CD4-positive, alpha-beta T cell treated with Interleukin-15 for 4 hours (primary cell): ENCODE measurements at places on chromosomes 1 and 21.

- no peak for DNase-seq
Measured at GRCh38 chr1:191984856-191985255, 173.4 kb upstream of the RGS18 start.

DNA sequence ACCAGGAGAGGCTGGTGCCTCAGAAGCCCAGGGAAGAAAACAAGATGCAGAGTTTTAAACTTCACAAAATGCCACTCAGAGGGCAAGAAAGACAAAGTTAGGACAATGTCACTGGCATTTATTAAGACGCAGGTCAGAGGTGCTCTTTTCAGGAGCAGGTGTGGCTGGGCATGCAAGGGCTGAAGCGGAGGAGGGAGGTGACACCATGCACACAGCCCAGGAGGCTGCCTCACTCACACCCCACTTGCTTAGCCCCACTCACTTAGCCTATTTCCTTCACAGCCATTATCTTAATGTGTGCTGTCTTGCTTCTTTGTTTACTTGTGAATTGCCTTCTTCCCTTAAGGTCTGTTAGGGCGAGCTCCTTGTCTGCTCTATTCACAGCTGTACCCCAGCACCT, 17.2 kb downstream of the HIVEP3 start:
- no peak for DNase-seq

- DNase-seq: no peak
Measured at GRCh38 chr1:85692730-85693314, 15.4 kb downstream of the ZNHIT6 start.

DNA sequence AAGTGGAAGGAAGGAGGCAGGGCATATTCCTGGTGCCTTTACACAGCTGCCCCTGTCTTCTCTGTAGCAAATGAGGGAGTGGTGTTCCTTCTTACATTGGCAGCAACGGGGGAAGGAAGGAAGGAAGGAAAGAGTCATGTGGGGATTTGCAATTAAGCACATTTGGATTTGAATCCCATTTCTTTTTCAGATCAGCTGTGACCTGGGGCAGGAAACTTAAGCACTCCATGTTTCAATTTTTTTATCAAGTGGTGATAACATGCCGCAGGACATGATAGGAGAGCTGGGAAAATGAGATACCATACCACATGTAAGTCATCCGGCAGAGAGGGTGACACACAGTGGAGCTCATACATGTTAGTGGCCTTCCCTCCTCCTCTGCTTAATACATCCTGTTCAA, 186.8 kb downstream of the APP start:
- DNase-seq: no peak

- no peak for DNase-seq
Measured at GRCh38 chr1:27591622-27592021, 12.3 kb downstream of the AHDC1 start.

DNA sequence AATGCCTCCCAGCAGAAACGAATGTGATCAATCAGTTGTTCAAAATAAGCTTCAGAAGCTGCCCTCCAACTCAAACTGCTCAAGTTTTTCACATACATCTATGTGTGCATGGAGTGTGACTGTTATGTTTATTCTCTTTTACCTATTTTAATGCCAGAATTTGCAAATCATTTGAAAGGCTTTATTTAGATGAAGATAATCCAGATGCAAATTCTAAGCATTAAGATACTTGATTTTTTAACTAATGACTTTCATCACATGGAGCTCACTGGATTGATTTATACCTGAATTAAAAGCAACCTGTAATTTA, 69.5 kb downstream of the PLD5 start:
- no peak for DNase-seq

DNA sequence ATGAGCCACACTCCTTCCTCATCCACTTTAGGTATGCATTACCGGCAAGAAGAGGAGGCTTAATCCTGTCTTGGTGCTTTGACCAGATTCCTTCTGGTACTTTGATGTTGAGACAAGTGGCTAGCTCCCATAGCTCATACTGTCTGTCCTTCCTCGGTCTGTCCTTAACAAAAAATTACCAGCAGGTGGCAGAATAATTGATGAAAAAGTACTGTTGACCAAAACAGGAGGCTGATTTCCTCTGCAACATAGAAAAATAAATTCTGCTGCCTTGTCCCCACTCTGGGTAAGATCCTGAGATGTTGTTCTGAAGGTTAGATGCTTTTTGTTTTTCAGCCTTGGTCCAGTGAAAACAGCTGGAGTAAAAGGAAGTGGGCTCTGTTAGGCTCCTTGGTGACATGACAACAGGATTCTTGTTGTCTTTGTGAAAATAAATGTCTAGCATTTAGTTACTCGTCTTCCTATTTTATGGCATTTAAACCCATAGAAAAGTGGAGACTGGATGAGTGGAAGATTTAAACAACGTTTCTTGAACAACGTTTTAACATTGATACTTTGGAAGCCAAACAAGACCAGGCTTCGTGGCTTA, 11.2 kb upstream of the HJV start:
- peak; percentile 62 for DNase-seq

GRCh38 chr1:32474954-32475353, 10.1 kb downstream of the ZBTB8B start:
- DNase-seq: no peak

- DNase-seq: no peak
Measured at GRCh38 chr1:227759341-227760300, 24.4 kb downstream of the SNAP47 start.

- DNase-seq: no peak
Measured at GRCh38 chr1:5739561-5740078, 252.6 kb downstream of the NPHP4 start.

DNA sequence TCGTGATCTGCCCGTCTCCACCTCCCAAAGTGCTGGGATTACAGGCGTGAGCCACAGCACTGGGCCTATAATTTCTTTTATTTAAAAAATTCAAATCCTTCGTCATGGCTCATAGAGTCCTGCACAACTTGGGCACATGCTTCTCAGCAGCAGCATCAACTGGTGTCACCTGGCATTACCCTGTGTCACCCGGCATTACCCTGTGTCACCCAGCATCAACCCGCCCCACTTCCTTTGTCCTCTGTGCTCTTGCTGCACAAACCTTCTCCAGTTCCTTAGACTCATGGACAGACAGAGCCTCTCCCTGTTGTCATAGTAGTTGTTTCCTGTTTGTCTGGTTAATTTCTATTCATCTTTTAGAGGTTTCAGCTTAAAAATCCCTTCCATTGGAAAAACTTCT, 121.2 kb upstream of the SERBP1 start:
- DNase-seq: no peak

- no peak for DNase-seq
Measured at GRCh38 chr1:162329826-162330225, 46.8 kb downstream of the SPATA46 start.

DNA sequence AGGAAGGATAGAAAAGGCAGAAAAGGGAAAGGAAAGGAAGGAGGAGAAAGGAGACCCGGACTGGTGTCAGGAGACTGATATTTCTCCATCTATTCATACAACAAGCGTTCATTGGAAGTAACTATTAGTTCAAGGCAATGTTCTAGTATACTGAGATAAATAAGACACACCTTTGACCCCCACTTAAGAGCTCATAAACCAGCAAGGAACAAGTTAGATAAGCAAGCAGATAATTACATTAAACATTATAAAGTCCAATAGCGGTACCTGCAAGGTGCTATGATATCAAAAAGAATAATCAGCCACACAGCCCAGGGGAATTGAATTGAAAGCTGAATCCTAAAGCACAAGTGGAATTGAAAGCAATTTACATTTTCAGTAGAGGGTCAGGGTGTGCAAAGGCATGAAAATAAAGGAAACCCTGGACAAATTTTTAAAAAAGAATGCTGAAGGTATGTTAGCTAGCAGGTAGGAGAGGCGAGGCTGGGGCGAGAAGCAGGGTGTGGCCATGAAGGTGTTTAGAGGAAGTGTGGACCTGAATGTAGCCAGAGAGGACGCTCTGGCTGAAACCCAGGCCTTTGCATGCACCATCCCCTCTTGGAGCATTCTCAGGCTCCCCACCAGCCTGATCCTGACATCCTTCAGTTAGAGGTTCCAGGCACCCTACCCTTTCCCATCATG, 200.0 kb downstream of the SETD4 start:
- DNase-seq: no peak

DNA sequence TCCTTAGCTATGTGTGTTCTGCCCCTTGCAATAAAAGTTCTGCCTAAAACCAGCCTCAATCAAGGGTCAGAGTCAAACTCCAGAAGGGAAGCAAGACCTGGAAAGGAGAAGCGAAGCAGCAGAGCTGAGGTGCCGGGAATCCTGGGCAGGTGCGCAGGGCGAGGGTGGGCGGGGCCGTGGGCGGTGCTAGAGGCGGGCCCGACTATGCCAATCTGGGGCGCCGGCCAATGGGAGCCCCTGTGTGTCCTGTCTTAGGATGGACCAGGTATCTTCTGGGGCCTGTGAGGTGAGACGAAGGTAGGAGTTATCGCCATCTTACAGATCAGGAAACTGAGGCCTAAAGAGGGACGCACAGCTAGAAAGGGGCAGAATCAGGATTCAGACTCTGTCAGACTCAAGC, 120.3 kb downstream of the PTPRU start:
- DNase-seq: no peak

DNA sequence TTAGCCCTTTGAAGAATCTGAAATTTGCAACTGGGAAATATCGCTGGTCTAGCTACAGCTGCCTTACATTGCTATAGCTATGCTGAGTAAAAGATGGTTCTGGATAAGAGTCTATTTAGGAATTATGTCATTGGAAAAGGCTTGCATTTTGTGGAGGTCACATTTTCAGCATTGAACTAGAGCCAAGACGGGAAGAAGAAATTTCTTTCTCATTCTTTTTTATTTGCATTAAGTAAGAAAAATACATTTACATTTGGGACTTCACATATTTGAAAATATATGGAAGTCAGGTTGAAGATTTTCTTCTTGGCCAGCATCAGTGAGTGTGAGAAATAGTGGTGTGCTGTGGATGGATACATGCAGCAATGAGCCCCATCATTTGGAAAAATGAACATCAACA, 291.6 kb downstream of the PTBP2 start:
- DNase-seq: no peak

- no peak for DNase-seq
Measured at GRCh38 chr1:114248162-114248561, 94.5 kb upstream of the SYT6 start.

DNA sequence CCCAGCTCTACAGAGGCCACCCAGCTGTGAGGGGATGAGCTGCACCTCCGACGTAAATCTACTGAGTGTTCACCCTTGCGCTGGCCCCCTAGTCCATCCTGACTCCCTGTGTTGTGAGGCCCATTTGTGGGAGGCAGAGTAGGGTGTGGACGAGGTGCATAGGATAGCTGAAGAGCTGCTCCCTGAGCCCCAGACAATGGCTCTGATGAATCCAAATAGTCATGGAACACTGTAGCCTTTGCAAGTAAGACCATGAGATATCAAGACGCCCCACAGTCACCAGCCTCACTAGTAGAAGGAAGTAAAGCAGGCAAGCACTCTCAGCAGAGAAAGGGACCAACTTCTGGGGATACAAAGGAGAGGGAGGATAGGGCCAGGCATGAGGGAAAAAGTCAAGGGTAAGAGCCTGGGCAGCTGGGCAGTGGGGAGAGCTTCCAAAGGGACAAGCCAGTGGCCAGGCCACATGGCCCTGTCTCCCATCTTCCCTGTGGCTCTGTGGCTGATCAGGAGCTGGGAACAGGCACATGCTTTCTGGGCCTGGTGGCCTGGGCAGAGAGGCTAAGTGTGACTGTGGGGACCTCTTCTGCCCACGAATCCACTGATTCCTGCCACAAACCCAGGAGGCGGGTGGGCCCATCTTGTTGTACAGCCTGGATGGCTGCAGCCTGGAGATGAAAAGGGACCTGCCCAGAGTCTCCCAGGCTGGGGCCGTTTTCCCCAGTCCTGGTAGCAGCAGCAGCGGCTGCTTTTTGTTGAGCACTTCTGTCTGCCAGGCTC, 55.5 kb upstream of the EPS8L3 start:
- DNase-seq: no peak

- DNase-seq: no peak
Measured at GRCh38 chr1:167136806-167137205, 42.9 kb downstream of the STYXL2 start.

GRCh38 chr1:231351816-231352215, 13.7 kb downstream of the SPRTN start:
- no peak for DNase-seq

DNA sequence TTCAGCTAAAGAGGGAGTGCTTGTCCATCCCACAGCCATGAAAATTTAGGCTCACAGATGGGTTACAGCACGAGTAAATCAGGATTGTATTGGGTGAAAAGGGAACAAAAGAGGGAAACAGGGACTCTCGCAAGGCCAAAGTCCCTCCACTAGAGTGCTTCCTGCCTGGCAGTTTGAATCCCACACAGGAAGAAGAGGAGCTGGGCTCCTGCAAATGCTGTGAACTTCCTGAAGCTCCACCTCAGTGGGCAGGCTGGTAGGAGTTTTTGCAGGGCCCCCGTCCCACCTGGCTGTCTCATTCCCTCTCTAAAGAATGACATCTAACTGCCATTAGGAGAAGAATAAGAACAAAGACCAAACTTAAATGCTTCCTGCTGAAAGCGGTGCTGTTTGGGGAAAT, 712.0 kb upstream of the PRMT6 start:
- DNase-seq: no peak

DNA sequence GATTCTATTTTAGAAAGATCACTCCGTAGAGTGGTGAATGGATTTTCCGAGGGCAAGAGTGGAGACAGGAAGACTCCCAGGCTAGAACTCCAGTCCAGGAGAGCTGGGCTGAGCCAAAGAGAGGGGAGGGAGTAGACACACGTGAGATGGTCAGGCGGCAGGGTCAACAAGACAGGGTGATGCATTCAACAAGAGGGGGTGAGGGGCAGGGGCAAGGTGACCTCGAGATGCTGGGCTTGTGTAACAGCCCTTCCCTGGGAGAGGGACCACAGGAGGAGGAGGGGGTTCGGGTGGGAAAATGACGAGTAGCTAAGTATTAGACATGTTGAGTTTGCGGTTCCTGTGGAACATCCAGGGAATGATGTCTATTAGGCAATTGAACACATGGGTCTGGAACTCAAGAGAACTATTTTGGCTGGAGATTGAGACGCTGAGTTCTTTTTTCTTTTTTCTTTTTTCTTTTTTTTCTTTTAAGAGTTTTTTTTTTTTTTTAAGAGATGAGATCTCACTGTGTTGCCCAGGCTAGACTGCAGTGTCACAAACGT, 13.3 kb downstream of the RSPO1 start:
- no peak for DNase-seq

DNA sequence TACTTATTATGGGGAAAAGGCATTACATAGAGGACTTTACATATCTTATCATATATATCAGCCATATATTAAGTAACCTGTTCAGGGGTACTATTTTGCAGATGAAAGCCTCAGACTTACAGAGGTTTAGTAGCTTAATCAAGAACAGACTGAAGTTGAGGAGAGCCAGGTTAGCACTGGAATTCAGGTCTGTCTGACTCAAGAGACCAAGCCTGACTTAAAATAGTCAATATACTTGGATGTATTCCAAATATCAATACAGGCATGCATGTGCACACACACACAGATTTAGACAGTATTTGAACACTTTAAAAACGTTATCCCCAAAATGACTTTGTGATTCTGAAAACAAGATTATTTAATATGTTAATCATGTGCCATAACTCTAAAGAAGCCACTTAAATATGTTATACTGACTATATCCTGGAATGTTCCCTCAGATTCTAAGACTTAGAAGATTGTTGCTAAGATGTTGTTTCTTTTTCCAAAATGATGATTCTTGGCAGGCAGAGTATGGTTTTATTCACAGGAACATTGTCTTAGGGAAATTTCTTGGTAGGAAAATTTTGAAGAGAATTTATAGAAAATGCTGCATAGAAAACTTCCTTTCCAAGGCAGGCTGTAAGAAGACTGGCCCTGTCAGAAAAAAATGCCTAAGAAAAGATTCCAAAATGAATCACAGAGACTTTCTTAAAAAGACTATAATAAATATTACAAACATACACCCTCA, 61.6 kb downstream of the ADAMTS1 start:
- no peak for DNase-seq
